B cell (primary cell): ENCODE measurements at places on chromosomes 1 and 21. TPM values are rescaled to one million over a fixed set of nuclear protein-coding genes. Genes with fewer than 3 reads are reported as not detected.

Gene CFH
- polyA plus RNA-seq: 0.07 TPM in 1 of 2 replicates, not detected in the other

GRCh38 chr1:32023351-32023750 lies 9.7 kb downstream of the KHDRBS1 start:
- H3K4me1 ChIP-seq: peaks cover 31% of the 10 kb centered on the region
- no peak for DNase-seq
- H3K27ac ChIP-seq: peak overlapping the region; percentile 23
- H3K4me3 ChIP-seq: no peak overlapping the region

DNA sequence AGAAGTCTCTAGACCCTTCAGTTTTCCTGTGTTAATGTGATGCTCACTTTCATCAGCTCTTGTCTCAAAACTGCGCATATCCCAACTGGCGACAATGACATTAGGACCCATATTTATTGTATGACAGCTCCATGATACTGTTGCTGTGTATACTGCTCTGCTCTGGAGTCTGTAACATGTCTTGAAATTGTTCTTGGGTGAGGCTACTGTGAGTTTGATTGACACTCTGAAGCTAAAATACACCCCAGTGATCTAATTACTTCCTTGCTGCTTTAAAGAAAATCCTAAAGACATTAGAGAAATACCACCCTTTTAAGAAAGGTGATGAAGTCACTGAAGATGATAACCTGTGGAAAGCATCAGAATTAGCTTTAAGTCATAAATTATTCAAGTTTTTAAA lies 1046.2 kb downstream of the KCNT2 start:
- H3K4me1 ChIP-seq: no peaks in the 10 kb centered on the region
- no peak overlapping the region for H3K4me3 ChIP-seq
- no peaks in the 10 kb centered on the region for H3K27me3 ChIP-seq
- no peak overlapping the region for H3K27ac ChIP-seq
- DNase-seq: no peak

Gene LYPLAL1
- polyA plus RNA-seq: 20.9 and 27.0 TPM in 2 replicates

- H3K36me3 ChIP-seq: peaks cover 2% of the 10 kb centered on the region
- H3K27ac ChIP-seq: no peak overlapping the region
- DNase-seq: no peak
- no peaks in the 10 kb centered on the region for H3K4me1 ChIP-seq
- no peak overlapping the region for H3K4me3 ChIP-seq
Measured at GRCh38 chr1:169835647-169836046, 40.9 kb upstream of the METTL18 start.
